ENCODE measurements at places on chromosomes 13 and 19.
A peak's percentile ranks its signal among the peaks of the same experiment; 100 is the strongest.

DNA sequence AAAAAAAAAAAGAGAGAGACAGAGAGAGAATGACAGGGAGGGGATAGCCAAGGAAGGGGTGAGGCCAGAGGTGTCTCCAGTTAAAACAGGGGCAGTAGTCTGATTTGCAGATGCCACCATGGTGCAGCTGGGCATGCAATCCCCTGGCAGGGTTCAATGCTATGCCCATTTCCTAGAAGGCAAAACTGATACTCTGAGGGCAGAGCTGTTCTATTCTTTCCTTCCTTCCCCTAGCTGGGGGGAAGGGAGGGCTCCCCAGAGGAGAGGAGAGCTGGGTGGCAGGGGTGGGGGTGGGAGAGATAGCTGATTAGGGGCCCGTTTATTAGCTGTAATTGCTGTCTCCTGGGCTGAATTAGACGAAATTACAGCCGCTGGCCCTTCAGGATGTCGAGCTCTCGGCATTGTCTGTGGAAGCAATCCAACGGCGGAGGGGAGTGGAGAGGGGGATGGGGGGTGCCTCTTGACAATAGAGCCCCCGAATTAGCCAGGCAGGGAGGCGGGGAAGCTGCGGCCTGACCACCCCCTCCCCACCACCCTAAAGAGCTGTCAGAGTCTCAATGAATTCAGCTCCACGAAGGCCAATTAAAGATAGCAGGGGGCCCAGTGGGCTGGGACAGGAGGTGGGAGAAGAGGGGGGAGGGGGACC lies 14.4 kb upstream of the DPP9 start:
- DNase-seq = no peak

- DNase-seq = no peak
Observed at GRCh38 chr13:77384999-77385398, 58.1 kb upstream of the MYCBP2 start.

- no peak for DNase-seq
Observed at GRCh38 chr13:109833071-109833470, 46.7 kb upstream of the IRS2 start.

GRCh38 chr13:76703216-76703615 lies 183.0 kb downstream of the KCTD12 start:
- DNase-seq = no peak

DNA sequence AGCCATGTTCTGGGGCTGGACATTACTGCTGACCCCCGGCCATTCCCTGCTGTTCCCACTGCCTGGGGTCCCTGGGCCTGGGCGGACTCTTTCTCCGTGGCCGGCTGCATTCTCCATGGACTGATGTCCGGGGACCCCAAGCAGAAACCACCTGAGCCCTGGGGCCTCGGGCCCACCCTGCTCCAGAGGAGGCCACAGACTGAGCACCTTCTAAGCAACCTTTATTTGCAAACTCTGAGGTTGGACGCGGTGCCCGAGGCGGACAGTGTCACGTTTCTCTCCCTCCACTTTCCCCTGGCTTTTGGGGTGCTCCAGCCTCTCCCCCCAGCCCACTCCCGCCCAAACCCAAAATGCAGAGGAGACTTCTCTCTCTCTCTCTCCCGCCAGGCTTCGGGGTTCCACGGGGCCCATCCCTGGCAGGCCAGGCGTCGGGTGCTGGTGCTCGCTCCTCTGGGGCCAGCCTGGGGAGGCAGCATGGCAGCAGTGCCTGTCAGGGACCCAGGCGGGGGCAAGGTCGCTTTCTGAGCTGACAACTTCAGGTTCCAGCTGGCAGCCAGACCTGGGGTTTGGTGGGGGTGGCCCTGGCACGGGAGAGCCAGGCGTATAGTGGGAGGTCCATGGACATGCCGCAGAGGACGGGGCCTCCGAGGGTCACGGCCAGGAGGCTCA lies 2.3 kb upstream of the C19orf25 start:
- DNase-seq = no peak

- DNase-seq = no peak
Observed at GRCh38 chr13:101467415-101467814, 14.9 kb downstream of the ITGBL1 start.

DNA sequence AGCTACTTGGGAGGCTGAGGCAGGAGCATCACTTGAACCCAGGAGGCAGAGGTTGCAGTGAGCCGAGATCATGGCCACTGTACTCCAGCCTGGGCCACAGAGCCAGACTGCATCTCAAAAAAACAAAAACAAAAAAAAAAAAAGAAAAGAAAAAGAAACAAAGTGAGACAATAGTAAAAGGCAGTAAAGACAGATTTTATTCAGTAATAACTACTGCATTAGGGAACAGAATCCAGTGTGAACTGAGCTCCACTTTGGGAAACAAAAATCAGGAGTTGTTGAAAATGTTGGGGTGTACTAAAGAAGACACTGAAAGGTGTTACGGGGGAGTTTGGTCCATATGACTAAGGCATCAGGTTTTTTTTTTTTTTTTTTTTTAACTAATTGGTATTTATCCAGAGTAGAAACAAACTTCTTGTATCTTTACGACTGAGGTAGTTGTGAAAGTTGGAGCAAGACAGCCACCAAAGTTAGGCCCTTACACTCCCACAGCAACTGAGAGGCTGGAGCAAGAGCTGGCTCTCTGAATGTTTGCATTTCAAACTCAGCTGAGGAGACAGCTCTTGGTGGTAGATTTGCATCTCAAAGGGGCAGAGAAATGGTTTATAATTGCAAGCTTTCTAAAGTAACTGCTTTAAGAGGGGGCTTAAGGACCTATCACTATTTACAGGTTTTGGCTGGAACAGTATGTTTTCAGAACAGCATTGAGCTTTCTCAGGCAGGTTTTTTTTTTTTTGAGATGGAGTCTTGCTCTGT lies 24.2 kb downstream of the ZNF607 start:
- DNase-seq = no peak

GRCh38 chr19:9295411-9295849 lies 14.2 kb downstream of the ZNF699 start:
- DNase-seq = no peak

DNA sequence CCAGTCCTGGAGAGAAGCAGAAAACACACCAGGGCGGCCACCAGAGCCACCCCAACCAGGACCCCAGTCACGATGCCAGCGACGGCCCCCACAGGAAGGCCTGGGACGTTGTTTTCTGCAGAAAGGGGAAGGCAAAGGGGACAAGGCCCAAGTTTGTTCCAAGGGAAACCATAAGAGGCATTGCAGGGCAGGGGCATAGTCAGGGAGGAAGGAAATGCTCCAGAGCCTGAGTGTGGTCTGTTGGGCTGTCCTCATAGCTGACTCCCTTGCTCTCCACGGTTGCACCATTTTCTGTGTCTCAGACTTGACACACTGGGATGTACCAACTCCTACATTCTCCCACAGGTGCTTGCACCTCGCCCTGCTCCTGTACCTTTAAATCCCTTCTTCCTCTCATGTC lies 5.2 kb downstream of the CEACAM4 start:
- no peak for DNase-seq

DNA sequence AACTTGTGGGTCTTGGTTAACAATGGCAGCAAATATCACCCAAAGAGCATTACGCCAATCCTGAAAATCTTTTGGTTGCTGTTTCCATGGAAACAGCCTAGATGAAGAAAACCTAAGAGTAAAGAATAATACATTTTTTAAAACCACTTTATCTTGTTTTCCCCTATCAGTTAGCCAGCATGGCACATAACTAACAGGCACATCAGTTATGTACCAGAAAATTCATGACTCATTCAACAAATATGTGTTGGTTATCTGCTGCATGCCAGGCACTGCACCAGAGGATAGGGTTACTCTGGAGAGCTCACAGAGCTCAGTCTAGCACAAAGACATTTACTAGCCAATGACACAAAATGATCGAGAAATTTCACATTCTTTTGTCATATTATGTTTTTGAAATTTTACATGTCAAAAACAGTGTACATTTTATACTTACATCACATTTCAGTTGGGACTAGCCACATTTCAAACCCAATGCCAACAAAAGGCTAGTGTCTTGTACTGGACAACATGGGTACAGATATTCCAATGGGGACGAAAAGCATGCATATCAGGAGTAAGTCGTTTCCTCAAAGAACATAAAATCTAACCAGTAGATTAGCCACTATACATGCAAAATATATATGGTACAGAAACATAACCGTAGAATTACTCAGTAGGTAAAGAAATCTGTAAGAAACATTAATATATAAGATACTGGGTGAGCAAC lies 20.3 kb downstream of the LNX2 start:
- DNase-seq = no peak

- no peak for DNase-seq
Observed at GRCh38 chr13:35485424-35485823, 8.9 kb upstream of the MAB21L1 start.

- DNase-seq = no peak
Observed at GRCh38 chr19:31037286-31037980, 311.8 kb downstream of the TSHZ3 start.

GRCh38 chr13:84129966-84130365 lies 247.7 kb upstream of the SLITRK1 start:
- no peak for DNase-seq

- peak; percentile 26 for DNase-seq
Observed at GRCh38 chr19:16470911-16471811, 609 bp downstream of the EPS15L1 start.

- no peak for DNase-seq
Observed at GRCh38 chr13:44158098-44158521, 215.5 kb upstream of the SERP2 start.

DNA sequence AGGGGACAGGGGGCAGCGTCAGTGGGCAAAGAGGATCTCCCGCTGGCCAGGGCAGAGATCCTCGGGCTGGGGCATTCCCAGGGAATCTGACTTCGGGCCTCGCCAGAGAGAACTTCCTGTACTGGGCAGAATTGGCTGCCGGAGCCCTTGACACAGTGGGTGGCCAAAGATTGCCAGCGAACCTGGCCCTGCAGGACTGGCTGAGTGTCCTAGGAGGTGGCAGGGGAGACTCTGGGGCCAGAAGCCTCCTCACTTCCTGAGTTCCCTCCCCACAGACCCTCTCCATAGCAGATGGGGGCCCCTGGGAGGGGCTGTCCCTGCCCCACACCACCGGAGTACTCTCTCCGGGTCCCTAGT lies 19.3 kb downstream of the DPP9 start:
- no peak for DNase-seq

GRCh38 chr19:45681391-45682015 lies 10.2 kb downstream of the SNRPD2 start:
- DNase-seq = peak; percentile 84

GRCh38 chr19:5225486-5226345 lies 114.9 kb downstream of the PTPRS start:
- no peak for DNase-seq

- no peak for DNase-seq
Observed at GRCh38 chr13:57763689-57764088, 132.1 kb downstream of the PCDH17 start.

GRCh38 chr13:40982772-40983171 lies 36.3 kb downstream of the ELF1 start:
- no peak for DNase-seq

DNA sequence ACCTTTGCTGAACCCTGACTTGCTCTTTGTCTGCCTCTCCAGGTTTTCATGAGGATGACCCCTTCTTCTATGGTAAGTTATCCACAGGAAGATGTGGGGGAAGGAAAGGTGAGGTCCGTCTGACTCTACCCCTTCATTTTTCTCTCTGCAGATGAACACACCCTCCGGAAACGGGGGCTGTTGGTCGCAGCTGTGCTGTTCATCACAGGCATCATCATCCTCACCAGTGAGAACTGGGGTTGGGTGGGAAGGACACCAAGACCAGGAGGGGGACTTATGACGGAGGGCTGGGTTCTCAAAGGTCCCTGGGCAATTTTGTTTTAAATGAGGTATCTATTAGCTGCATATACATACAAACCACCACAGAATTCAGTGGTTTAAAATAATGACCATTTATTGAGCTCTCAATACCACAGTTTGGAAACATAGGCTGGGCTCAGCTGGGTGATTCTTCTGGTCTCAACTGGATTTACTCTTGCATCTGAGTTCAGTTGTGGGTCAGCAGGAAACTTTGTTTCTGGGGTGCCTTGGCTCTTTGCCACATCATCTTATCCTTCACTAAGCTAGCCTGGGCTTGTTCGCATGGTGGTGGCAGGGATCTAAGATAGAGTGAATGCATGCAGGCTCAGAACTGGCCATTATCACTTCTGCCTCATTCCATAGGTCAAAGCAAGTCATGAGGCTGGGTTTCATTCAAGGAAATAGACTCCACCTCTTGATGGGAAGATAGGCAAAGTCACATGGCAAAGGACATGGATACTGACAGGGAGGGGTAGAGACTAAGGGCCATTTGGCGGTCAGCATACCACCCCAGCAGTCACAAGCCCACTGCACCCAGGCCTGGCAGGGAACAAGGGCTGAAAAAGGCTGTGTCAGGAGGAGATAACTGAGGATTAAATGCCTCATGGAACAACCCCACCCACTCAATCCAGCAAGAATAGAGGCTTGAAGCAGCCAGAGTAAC lies 11.8 kb downstream of the FXYD5 start:
- no peak for DNase-seq

- DNase-seq = peak; percentile 23
Observed at GRCh38 chr13:40662866-40663265, 3.6 kb downstream of the FOXO1 start.

GRCh38 chr13:29758531-29759114 lies 91.8 kb downstream of the UBL3 start:
- peak; percentile 54 for DNase-seq

- DNase-seq = no peak
Observed at GRCh38 chr19:13684021-13684420, 80.3 kb upstream of the MRI1 start.

- peak; percentile 67 for DNase-seq
Observed at GRCh38 chr19:28466107-28467045, 746.6 kb downstream of the UQCRFS1 start.

DNA sequence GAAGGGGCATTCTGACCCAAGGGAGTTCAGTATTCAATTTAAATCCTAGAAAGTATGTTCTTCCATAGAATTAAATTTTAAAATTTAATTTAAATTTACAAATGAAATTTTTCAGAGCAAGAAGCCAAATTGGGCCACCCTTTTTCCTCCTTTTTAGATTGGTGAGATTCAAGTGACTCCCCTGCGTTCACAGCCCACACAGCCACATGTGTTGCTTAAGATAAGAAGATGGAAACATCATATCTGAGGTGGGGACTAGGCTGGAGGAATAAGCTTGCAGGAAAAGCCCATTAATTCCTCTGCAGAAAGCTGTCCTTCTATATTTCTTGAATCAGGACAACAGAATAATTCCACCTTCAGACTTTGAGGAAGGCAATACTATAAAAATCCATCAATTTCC lies 392.7 kb upstream of the ZNF507 start:
- DNase-seq = no peak

- peak; percentile 42 for DNase-seq
Observed at GRCh38 chr19:42422901-42423461, 4.2 kb downstream of the LIPE start.

GRCh38 chr13:74004109-74004508 lies 130.1 kb downstream of the KLF12 start:
- DNase-seq = no peak

DNA sequence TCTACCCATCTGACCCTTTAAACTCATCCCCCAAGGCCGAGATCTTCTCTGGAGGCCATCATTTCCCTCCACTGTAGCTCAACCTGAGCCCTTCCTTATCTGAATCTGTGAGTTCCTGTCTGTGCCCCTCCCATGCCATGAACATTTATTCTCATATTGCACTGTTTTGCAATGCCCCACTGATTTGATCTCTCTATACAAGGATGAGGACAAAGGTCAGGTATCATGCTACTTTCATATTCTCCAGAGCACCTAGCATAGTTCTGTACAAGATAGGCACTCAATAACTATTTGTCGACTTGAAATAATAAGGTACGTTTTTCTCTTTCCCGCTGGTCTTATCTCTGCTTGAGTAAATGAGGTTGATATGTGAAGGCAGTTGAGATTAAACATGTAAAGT lies 135.5 kb downstream of the KLF5 start:
- DNase-seq = no peak
